Activated T-cell treated with anti-CD3 and anti-CD28 coated beads, Interleukin-2, amount 50 U/mL, for 72 hours (primary cell): ENCODE measurements at places on chromosomes 1 and 21. TPM values are rescaled to one million over a fixed set of nuclear protein-coding genes. Genes with fewer than 3 reads are reported as not detected.

- DNase-seq: no peak
Measured at GRCh38 chr1:117673405-117673804, 67.6 kb downstream of the TENT5C start.

DNA sequence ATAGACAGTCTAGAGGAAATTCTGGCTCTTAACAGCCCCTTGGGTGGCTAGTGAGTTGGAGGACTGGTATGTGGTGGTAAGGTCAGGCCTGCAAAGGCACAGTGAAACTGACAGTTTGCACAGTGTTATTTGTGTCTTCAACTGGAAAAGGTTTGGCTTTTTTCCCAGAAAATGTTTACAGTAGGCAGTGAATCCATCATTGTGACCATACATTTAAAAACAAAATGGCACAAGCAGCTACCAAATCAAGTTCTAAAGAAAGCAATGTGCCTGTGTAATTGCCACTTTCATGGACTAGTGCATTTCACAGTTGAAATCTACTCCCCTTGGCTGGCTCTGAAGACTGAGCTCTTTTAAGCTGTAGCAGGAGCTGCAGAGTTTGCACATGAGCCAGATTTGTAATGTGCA is 24.8 kb downstream of the ATPAF1 start:
- DNase-seq: no peak

- no peak for DNase-seq
Measured at GRCh38 chr1:207020709-207021107, 11.8 kb downstream of the C1orf116 start.

IGSF21 gene
- total RNA-seq: not detected

- DNase-seq: no peak
Measured at GRCh38 chr1:233885196-233885920, 19.1 kb upstream of the SLC35F3 start.

OR14K1 gene
- not detected for total RNA-seq

DNA sequence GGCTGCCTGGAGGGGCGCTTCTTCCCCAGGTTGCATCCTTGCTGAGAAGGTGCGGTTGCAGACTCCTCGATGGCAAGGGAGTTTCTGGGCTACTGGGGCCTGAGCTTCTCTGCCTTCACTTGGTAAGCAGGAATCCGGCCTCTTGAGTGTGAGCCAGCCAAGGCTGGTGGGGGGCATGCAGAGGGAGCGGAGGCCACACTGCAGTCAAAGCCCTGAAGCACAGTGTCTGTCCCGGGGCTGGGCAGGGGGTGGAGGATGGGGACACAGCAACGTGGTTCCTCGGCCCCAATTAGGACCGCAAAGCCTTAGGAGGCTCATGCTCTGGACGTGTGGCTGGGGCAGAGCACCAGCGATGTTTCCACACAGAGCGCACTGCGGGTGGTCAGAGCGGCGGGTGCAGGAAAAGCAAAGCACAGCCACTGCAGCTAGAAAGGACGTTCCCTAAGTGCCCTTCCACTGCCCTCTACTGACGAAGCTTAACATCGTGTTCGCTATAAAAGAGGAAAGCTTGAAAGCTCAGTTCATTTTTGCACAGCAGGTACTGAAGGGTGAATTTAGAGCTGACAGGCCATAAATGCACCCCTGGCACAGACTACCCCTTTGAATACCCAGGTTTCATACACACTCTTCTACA is 60.7 kb upstream of the COG2 start:
- DNase-seq: no peak
